ENCODE measurements at places on chromosomes 4 and X. TPM values are rescaled to one million over a fixed set of nuclear protein-coding genes. Genes with fewer than 3 reads are reported as not detected.

DNA sequence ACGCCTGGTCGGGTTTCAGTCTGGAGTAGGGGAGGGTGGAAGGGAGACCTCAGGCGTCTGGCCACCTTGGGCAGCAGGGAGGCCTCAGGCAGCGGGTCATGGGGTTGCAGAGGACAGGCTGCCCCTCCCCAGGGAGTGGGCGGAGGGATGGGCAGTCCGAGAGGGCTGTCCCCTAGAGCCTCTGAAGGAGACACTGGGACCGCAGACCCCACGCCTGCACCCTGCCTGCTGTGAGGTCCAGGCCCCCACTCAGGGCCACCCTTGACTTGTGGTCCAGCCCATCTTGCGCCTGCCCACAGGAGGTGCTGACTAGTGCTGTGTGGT, 16.5 kb downstream of the FGFRL1 start:
- no peak for DNase-seq

GRCh38 chrX:50470103-50471031, at the start of gene DGKK:
Gene DGKK, minus strand, starts transcription at chrX:50470825. Its CDS starts 147 bp downstream, at chrX:50470678.
- no peak for DNase-seq

The FABP2 gene
- polyA plus RNA-seq, result not detected

The USP17L18 gene
- not detected for polyA plus RNA-seq

DNA sequence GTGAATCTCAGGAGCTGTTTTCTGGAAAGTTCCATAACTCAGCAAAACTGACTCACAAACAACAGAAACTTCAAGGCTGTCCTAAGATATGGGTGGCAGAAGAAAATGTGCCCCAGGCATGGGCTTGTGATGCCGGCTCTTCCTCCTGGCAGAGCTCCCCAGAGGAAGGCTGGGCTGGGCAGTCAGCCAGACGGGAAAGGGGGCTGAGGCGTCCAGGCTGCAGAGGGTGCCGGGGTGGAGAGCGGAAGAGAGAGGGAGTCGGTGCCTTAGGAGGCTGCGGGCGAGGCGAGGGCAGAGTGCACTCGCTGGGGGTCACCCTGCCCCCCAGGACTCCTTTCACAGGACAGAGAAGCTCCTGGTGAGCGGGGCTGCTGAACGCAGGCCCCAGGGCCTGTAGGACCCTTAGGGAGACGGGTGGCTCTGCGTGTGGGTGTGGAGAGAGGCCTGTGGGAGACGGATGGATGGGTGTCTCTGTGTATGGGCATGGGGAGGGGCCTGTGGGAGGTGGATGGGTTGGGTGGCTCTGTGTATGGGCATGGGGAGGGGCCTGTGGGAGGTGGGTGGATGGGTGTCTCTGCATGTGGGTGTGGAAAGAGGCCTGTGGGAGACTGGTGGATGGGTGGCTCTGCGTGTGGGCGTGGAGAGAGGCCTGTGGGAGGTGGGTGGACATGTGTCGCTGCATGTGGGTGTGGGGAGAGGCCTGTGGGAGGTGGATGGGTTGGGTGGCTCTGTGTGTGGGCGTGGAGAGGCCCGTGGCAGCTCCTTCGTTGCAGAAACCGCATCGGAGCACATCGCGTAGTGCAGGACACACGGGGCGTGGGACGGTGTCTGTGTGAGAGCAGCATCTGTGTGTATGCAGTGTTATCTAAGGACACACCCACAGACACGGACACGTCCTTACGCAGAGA, 15.9 kb downstream of the PCGF3 start:
- DNase-seq, result no peak

- no peak for DNase-seq
Observed at GRCh38 chr4:120874792-120875774, 47.4 kb downstream of the PRDM5 start.

- no peak for DNase-seq
Observed at GRCh38 chr4:88753658-88754571, 56.3 kb upstream of the NAP1L5 start.

The TCEAL2 gene
- 0.45 TPM for polyA plus RNA-seq

- no peak for DNase-seq
Observed at GRCh38 chr4:161097821-161098220, 1066.0 kb downstream of the FSTL5 start.

The VCX2 gene
- not detected for polyA plus RNA-seq

DNA sequence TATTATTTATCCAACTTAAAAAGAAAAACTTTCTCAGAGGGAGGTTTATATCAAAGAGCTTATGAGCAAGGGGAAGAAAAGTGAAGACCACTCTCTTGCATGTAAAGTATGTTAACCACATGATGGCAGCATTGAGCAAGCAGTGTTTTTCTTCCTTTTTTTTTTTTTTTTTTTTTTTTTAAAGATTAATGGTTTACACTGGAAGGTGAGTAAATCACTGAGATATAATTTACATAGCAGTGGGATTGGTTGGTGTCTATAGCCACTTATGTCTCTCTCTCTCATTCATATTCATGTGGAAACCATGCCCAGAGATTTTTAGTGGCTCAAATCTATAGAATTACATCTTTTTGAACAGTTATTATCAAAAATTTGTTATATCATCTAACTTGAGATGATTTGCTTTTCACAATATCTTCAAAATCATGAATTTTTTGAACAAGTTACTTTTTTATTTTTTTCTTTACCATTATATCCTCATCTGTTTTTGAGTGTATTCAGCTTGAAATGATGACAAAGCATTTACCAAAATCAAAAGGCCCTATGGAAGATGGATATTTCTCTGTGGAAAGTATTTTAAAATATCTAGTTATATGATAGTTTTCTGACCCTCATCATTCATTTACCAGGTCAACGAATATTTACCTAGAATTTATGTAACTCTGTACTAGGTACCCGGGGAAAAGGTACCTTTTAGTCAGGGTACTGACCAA, 31.6 kb downstream of the MTHFD2L start:
- DNase-seq, result no peak

The SOWAHB gene
- not detected for polyA plus RNA-seq

DNA sequence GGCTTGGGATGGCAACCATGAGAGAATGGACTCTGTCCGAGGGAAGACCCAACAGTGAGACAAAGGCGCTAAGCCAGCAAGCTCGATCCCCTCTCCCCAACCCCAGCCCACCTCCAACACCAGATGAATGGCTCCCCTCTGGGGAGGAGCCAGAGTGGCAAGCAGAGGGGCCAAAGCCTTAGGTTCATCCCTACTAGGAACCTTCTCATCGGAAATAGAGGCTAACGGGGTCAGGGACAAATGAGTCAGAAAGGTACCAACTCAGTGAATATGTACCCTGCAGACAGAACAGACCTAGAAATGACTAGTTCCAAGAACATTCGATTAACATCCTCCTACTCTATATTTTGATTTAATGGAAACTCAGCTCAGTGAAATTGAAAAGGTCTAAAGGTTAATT, 73.9 kb downstream of the NSG1 start:
- no peak for DNase-seq

DNA sequence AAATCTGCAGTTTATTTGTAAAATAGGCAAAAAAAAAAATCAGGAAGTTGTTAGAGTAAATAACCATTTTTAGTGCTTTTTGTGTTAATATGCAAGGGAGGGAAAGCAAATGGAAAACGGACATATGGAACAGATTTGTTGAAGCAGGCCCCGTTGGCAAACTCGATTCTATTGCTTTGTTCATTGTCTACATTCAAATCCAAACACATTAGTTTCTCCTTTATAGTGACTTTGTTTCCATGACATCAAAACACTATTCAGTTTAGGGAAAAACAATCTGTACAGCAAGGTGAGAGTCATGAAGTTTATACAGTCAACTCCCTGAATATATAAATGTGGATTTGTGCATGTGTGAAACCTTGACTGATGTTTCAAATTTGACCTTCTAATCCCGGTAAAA, 142.2 kb downstream of the FAM47A start:
- DNase-seq, result no peak

The PDGFRA gene
- not detected for polyA plus RNA-seq

DNA sequence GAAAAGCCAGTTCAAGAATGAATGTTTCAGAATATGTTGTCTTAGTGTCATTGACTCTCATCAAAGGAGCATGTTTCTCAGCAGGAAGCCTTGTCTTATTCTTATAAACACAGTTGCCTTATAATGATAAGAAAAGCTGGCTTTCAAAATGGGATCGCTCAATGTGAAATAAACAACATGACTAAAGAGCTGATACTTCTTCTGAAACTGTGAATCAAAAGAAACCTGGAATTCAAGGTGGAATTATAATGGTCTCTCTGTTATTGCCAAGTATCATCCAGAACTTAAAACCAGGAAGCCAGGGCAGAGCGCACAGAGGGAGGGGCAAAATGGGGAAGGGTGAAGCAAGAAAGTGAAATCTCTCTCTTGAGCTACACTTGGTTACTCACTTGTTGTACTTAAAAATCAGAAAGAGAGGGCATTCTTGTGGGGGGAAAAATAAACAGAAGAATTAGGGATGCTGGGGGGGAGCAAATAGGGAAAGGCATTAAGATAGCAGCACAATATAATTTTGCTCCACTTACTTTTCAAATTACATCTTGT, 270.0 kb downstream of the MAPK10 start:
- no peak for DNase-seq

DNA sequence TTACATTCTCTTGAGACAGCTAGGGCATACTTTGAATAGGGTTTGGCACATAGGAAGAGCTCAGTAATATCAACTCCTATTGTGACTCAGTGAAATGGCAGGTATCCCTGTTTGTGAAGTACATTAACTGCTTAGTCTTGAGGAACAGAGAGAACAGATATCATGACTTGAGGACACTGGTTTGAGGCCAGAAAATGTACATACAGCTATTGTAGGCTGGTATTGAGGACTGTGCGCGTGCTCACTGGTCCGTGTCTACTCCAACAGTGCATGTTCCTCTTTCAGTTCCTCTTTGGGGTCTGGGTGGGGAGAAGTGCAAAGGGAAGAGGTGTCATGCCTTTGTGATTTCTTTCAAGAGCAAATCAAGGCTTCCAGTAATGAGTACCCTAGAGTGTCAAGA, 34.6 kb upstream of the TBC1D9 start:
- DNase-seq, result no peak

DNA sequence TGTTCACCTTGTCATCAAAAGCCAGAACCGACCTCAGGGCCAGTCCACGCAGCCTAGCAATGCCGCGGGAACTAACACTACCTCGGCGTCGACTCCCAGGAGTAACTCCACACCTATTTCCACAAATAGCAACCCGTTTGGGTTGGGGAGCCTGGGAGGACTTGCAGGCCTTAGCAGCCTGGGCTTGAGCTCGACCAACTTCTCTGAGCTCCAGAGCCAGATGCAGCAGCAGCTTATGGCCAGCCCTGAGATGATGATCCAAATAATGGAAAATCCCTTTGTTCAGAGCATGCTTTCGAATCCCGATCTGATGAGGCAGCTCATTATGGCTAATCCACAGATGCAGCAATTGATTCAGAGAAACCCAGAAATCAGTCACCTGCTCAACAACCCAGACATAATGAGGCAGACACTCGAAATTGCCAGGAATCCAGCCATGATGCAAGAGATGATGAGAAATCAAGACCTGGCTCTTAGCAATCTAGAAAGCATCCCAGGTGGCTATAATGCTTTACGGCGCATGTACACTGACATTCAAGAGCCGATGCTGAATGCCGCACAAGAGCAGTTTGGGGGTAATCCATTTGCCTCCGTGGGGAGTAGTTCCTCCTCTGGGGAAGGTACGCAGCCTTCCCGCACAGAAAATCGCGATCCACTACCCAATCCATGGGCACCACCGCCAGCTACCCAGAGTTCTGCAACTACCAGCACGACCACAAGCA, 898 bp downstream of the UBQLN2 start:
- peak; percentile 39 for DNase-seq

DNA sequence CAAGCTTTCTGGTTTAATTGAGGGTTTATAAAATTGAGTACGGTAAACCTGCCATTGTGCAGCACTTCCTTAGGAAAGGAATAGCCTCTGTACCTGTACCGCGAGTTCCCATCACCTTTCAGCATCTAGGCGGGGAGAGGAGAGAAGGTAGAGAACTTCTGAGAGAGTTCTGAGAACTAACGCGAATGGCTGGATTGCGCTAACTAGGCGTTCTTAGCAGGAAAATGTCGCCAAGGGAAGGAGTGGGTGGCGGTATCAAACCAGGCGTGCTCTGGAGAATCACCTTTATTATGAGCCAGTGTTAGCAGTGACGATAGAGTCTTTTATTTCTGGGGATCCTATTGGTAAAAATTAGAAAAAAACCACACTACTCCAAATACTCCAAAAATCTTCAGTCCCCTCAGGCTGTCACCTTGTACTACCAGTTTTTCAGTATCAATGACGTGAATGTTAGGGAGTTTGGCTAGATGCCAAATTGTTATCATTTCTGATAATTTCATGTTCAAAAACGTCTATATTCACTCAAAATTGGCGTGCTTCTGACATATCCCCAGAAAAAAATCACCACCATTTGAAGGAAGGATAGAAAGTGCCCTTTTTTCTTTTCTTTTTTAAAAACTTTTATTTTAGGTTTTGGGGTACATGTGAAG, 1.4 kb downstream of the UGT8 start:
- DNase-seq, result no peak

- DNase-seq, result peak; percentile 38
Observed at GRCh38 chr4:39045827-39046221, 13.6 kb upstream of the TMEM156 start.

GRCh38 chrX:40299641-40300046, 201.9 kb upstream of the BCOR start:
- no peak for DNase-seq
